ENCODE measurements at places on chromosomes 16 and 17.

- no peak for DNase-seq
Measured at GRCh38 chr16:85396879-85397871, 215.9 kb upstream of the GSE1 start.

GRCh38 chr17:7560172-7561027 lies 1.3 kb upstream of the SENP3 start:
- peak; percentile 64 for DNase-seq

DNA sequence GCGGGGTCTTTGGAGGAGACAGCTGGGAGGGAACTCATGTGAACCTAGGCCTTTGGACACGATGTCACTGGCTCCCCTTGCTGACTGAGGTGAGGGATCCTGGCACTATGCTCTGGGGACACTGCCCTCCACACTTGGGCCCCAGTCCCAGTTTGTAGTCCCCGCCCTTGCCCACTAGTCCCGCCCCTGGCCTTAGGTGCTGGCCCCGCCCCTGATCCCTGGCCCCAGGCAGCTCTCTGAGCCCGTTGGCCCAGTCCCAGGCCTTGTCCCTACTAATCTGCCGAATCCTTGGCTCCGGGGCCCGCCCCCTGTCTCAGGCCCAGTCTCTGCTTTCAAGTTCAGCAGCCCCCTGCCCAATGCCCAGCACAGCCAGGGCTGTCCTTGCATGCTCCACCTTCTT lies 61.0 kb downstream of the SMPD3 start:
- DNase-seq: no peak

DNA sequence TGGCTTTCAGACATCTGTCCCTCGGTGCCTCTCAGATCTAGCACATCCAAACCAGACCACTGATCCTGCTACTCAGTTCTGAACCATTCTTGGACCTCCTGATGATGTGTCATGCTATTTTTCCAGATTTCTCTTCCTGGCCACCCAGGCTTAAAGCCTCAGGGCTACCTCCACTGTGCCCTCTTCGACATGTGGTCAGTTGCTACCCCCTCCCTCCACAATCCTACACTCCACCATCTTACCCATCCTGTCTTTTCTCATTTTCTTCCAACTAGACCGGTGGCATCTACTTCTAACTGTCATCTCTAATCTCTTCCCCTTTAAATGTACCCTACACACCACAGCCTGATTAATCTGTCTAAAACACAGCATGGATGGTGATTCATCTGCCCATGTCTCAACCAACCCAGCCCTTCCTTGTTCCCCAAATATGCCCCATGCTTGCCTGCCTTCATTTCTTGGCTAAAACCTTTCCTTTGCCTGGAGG lies 478.6 kb downstream of the SLC39A11 start:
- DNase-seq: no peak

GRCh38 chr17:19718041-19718612 lies 1.7 kb upstream of the SLC47A2 start:
- DNase-seq: no peak

- no peak for DNase-seq
Measured at GRCh38 chr16:12881740-12882139, 19.7 kb upstream of the SHISA9 start.

DNA sequence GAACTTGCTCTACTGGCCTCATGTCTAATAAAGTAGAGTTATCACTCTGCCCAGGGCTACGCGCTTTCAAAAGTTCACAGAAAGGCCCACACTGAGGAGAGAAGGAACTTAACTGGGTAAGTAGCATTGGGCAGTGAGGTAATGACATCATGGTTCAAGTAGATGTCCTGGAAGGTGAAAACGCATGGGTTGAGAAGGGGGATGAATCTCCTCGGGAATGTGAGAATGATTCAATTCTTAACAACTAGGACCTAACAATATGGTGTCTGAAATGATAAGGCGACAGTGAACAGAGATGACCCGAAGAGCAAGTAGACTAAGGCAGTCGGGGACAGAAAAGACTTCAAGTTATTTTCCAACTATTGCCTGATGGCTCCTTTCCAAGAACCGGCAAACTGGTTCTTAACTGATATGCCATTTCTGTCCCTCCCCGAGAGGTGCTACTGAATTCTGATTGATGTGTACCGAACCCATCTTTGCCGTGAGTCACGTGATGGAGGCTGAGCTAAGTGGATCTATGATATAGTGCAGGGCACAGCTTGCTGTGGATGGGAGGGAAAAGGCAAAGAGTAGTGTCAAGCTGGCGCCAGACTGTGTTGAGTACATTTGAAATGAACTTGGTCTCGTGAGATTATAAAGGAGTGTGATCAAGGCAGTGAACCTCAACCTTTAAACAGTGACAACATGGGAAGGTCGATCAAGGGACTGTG lies 44.1 kb downstream of the MARCHF10 start:
- DNase-seq: no peak

- DNase-seq: no peak
Measured at GRCh38 chr16:23052908-23053580, 96.2 kb downstream of the USP31 start.

- DNase-seq: no peak
Measured at GRCh38 chr16:19923396-19923795, 38.7 kb upstream of the GPRC5B start.

- peak; percentile 51 for DNase-seq
Measured at GRCh38 chr16:997440-998051, 16.0 kb downstream of the SOX8 start.

- peak; percentile 13 for DNase-seq
Measured at GRCh38 chr17:83037084-83037873, 42.1 kb upstream of the METRNL start.

GRCh38 chr16:48172682-48173081 lies 16.9 kb upstream of the ABCC12 start:
- DNase-seq: no peak

DNA sequence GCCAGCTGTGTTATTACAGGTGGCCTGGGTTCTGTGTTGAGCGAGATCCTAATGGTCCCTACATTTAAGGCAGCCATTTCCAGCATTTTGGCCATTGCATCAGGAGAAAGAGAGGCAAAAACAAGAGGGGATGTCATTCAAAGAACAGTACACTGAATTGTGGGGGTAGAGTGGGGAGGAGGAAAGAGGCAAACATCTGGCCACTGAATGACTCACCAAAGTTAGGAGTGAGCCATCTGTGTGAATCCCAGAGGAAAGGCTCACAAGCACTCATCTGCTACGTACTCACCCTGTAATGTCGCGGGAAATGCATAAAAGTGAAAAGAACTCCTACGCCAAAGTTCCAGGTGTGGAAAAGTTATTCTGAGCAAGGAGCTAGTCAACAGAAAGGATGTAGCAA lies 16.7 kb downstream of the KRABD2 start:
- DNase-seq: no peak

DNA sequence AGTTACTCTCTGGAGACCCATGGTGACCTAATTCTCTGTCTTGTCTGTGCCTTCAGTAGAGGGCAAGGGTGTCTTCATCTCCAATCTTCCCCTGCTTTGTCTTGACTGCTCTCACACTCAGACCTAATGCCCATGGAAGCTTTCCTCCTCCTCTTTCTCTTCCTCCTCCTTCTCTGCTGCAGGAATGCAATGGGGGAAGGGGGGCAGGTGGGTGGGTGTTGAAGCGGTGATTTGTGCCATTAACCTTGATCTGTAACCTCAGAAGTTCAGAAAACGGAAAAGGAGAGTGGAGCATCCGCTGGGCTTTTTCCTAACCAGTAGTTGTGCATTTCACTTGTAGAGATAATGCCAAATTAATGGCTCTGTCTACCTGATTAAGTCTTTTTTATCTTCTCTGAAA lies 172.3 kb upstream of the CDH11 start:
- DNase-seq: no peak

- peak; percentile 77 for DNase-seq
Measured at GRCh38 chr16:88790312-88791211, 5.5 kb upstream of the PIEZO1 start.

DNA sequence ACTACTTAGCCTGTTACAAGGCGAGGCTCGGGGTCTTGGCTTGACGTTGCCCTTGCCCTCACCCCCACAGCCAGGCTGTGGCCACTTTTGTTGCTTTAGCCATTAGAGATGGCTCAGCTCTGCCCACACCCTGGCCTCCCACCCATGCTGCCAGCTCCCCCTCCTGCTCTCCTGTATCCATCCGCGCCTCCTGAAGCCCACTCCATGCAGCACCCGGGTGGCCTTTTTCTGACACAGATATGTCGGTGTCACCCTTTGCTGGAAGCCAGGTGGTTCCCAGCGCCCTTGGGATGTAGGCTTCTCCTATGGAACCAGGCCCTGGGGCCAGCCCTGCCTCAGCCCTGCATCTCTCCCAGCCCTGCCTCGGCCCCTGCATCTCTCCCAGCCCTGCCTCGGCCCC lies 9.7 kb downstream of the TSC2 start:
- no peak for DNase-seq

- no peak for DNase-seq
Measured at GRCh38 chr17:7174603-7175326, 4.4 kb downstream of the ASGR1 start.

DNA sequence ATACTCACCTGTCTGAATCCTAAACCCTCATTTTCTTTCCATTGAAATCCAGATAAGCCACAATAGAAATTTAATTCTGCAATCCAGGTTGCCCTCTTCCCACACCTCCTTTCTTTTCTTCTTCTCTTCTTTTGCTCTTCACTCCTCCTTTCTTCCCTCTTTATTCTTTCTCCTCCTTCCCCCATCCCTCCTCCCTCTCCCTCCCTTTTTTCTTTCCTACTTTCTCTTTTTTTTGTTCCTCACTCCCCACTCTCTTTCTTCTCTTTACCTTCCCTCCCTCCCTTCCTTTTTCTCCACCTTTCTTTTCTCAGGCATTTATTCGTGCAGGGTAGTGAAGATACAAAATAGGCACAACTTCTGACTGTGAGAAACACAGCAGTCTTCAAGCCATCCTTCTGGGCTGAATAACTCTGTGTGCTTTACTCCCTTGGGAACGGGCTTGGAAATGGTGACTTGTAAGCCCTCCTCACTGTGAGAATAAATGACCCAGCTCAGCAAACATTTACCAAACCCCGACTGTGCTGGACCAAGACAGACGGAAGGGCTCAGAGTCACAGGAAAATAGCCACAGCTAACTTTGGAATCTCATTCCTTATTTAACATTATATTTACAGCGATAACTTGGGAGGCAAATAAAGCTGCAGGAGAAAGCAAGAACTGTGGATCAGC lies 140.8 kb downstream of the HAPSTR1 start:
- DNase-seq: no peak

DNA sequence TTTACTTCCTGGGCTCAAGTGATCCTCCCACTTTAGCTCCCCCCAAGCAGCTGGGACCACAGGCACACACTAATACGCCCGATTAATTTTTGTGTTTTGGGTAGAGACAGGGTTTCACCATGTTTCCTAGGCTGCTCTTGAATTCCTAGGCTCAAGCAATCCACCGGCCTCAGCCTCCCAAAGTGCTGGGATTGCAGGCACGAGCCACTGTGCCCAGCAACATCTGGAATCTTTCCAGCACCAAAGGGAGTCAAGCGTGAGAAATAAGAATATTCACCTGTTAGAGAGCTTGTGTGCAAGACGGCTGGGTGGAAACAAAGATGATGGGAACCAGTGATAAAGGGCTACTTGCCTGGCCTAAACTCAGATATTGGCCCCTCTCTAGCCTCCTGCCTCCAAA lies 14.2 kb upstream of the ALOX12B start:
- DNase-seq: no peak

DNA sequence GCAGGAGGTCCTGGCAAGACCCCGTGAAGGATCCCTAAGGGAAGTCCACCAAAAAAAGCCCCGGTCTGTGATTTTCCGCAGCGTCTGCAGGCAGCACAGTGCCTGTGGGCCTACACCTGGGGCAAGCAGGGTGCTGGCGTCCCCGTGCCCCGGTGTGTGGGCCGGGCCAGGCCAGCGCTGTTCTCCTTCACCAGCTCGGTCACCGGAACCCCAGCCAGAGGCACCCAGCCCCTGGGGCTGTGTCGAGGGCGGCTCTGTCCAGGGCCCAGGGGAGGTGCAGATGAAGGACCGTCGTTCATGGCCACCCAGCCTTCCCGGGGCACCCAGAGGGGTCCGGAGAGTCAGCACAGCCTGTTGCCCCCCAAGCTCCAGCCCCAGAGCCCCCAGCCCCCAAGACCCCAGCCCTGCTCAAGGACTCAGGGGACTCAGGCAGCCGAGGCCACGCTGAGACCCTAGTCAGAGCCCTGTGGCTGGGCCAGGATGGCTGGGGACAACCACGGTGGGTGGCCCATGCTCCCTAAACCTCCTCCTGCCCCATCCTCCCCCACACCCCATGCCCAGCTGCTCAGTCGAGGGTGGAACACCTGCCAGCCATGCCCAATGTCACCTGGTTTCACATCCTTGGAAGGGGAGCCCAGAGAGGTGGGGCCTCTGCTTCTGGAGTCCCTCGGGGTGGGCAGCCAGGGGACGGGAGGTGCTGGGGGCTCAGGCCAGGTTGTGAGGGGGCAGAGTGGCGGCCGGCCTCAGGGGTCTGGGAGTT lies 5.7 kb upstream of the C1QTNF8 start:
- DNase-seq: no peak

DNA sequence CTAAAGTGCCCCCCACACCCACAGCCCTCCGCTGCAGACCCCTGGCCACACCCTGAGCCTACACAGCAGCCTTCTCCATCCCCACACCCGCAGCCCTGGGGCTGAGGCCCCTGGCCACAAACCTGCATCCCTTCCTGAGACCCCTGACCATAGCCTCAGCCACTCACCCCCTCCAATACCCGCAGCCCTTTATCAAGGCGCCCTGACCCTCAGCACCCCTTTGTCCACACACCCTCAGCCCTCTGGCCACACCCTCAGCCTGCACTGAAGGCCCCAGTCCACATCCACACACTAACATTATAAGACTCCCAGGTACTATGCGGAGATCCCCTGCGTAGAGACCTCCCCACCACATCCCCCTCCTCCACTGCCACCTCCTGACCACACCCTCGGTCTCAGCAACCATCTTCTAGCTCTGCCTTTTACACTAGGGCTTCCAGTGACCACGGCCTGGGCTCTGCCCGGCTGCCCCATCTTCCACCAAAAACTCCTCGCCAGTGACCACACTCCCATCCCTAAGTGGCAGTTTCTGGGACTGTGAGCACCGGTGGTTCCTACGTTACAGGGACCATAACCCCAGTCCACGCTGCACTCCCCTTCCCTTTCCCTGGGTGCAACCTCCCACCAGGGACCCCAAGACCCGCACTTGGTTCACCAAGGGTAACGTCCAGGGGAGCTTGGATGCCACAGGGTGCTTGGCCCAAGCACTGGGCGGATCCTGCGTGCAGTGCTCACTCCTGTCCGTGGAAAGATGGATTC lies 818 bp downstream of the TPPP3 start:
- DNase-seq: no peak

Measured in activated CD4-positive, alpha-beta memory T cell treated with anti-CD3 and anti-CD28 coated beads, Interleukin-2, amount 10 ng/mL, durations not matched to agents 7 days and 5 days (primary cell).